ENCODE measurements at places on chromosomes 12 and 14.

- no peak for DNase-seq
Observed at GRCh38 chr12:107736914-107737313, 24.0 kb downstream of the PRDM4 start.

DNA sequence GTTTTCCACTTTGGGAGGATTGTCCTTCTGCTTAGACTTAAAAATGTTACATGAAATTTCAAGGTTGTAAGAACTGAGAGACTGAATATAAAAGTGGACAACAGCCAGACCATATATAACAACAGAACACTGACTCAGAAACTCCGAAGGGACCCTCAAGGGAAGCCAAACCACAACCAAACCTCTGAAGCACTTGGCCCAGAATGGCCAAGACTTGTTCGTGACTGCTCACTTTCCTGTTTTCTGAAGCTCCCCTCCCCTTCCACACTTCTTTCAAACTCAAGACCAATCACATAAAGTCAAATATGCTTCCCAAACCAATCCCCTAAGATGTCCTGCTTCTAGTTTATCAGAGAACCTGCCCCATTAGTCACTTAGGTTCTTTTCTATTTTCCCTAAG, 13.7 kb downstream of the OR6J1 start:
- DNase-seq = no peak

GRCh38 chr14:95237121-95237957, 80.0 kb upstream of the DICER1 start:
- no peak for DNase-seq

GRCh38 chr14:101838476-101838875, 77.0 kb downstream of the PPP2R5C start:
- no peak for DNase-seq

DNA sequence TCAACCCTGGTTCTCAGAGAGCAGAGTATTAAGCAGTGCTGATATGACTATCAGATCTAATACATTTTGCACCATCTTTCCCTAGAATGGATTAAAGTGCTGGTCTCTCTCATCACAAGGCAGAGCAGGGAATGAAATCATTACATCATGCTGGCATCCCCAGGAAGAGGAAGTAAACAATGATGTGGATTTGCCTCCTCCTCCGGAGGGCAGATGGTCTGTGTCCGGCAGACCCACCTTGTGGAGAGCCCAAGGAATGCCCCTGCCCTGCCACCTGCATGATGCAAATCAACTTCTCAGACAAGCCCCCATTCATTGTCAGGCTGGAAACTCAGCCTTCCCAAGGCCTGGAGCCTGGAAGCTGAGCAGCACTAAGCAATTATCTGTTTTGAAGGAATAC, 1149.1 kb downstream of the VRK1 start:
- no peak for DNase-seq

- peak; percentile 67 for DNase-seq
Observed at GRCh38 chr12:96094201-96094600, 58.8 kb upstream of the LTA4H start.

DNA sequence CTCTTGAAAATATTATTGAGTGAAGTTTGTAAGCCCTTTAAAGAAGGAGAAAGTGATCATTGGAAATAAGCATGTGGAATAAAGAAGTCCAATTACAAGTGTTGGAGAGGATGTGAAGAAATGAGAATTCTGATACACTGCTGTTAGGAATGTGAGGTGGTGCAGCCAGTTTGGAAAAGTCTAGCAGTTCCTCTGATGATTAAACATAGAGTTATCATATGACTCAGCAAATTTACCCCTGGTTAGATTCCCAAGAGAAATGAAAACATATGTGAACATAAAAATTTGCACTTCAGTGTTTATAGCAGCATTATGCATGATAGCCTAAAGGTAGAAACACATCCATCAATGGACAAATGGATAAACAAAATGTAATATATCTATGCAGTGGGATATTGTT, 319.9 kb downstream of the AEBP2 start:
- DNase-seq = no peak

DNA sequence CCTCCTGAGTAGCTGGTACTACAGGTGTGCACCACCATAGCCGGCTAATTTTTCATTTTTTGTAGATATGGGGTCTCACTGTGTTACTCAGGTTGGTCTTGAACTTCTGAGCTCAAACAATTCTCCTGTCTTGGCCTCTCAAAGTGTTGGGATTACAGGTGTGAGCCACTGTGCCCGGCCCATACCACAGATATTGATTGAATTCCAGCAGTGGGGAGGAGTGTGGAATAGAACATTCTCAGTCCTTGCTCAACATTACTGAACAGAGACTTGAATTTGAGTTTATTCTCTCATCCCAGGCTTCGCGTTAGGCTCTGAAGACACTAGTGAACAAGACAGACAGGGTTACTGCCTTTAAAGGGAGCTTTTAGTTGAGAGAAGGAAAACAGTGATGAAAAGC, 39.6 kb downstream of the PTPN11 start:
- no peak for DNase-seq

GRCh38 chr12:3199551-3200031, 122.4 kb downstream of the TSPAN9 start:
- DNase-seq = no peak

DNA sequence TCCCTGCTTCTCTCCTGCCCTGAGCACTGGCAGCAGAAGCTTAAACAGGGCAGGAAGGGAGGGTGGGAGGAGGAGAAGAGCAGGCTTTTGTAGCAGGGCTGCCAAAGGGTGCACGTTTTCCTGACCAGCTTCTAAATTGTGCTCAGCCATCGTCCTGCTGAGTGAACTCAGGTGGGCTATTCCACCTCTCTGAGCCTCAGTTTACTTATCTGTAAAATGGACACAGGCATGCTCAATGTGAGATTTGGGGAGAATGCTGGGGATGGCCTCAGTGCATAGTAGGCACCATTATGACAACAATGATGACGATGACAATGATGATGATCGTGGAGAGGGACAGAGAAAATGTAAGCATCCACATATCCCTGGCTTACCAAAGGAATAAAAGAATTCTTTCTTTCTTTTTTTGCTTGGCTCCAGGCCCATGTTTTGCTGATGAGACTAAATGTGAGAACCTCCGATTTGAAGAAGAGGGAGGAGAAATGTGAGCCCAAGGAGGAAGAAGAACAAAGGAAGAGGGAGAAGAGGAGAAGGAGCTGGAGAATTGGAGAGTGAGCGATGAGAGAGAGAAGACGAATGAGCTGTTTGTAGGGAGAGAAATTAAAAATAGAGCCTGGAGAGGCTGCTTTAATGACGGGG, 105.5 kb upstream of the MYL2 start:
- DNase-seq = no peak

DNA sequence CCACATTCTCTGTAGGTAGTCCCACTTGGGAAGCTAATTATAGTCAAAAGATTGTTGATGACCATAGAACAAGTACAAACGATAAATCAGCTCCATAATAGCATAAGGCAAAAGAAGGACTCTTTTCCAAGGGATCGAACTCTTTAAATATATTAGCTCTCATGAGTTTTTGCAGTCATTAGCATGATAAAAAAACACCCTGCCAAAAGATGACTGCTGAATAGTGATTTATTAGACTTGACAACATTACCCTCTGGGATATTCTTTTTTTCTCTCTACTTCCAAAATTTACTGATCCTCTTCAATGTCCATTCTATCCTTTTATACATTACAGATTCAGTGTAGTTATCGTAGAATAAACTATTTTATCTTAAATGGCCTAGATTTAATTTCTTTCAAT, 14.2 kb downstream of the EPYC start:
- DNase-seq = no peak

- no peak for DNase-seq
Observed at GRCh38 chr12:51905471-51906429, 1.6 kb upstream of the ACVRL1 start.

GRCh38 chr12:93592641-93593406, 20.3 kb downstream of the SOCS2 start:
- no peak for DNase-seq

DNA sequence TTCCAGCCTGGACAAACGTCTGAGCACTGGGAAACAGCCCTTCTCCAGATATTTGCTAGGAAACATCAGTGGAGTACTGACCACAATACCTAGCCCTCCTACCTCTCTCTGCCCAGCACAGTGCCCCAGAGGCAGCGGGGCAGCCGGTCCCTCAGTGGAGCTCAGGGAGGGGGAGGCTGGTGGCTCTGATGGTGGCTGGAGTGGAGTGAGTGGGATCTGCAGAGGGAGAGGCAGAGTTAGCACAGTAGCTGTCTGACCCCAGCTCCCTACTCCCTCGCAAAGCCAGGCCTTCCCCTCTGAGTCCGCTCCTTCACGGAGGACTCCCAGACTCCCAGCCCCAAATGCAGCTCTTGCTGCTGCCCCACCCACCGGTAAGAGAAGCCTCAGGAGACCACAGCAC, 30.0 kb downstream of the NCKAP5L start:
- DNase-seq = no peak

DNA sequence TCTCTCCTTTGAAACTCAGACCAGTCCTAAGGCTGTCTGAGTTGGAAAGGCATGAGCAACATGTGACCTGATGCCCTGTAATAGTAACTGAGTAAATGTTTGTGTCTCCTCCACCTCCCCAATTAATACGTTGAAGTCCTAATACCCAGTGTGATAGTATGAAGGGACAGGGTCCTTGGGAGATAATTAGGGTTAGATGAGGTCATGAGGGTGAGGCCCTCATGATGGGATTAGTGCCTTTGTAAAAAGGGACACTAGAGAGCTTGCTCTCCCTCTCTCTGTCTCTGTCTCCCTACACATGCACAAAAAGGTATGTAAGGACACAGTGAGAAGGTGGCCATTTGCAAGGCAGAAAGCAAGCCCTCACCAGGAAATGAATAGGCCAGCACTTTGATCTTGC, 18.1 kb upstream of the KIF21A start:
- no peak for DNase-seq

- DNase-seq = no peak
Observed at GRCh38 chr14:94019329-94019728, 6.8 kb upstream of the OTUB2 start.

DNA sequence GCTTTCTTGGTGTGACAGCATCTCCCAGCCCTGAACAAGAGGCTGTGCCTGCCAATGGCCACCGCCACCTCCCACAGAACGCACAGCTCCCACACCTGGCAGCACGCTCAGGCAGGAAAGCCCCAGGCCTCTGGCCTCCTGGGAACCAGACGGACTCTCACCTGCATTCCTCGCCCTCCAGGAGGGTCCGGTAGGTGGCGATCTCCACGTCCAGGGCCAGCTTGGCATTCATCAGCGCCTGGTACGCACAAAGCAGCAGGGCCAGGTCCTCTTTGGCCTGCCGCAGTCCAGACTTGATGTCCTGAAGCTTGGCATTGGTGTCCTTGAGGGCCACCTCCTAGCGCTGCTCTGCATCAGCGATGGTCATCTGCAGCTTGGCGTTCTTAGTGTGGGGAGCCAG, 12.1 kb upstream of the KRT77 start:
- no peak for DNase-seq

DNA sequence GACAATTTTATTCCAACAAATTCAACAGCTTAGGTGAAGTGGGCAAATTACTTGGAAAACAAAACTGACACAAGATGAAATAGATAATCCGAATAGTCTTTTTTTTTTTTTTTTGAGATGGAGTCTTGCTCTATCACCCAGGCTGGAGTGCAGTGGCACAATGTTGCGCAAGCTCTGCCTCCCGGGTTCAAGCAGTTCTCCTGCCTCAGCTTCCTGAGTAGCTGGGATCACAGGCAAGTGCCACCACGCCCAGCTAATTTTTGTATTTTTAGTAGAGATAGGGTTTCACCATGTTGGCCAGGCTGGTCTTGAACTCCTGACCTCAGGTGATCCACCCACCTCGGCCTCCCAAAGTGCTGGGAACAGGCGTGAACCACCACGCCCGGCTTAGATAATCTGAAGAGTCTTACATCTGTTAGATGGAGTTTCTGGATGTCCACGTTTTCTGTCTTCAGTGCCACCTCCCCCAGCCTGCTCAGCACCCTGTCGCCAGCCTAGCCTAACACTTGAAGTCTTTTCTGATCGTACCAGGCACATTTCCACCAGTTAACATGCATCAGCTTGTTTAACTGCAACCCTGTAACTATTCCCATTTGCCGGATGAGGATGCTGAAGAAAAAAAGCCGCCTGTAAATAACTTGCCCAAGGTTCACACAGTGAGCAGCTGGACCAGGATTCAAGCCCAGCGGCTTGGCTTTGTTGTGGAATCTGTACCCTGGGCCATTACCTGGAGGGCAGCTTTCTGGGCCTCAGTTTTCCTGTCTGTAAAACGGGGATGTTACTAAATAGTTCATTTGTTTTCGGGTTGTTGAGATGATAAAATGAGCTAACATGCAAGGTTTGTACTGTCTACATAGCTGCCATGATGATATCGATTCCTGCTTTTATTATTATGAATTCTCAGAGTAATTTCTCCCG, 26.4 kb downstream of the FBRSL1 start:
- DNase-seq = no peak

DNA sequence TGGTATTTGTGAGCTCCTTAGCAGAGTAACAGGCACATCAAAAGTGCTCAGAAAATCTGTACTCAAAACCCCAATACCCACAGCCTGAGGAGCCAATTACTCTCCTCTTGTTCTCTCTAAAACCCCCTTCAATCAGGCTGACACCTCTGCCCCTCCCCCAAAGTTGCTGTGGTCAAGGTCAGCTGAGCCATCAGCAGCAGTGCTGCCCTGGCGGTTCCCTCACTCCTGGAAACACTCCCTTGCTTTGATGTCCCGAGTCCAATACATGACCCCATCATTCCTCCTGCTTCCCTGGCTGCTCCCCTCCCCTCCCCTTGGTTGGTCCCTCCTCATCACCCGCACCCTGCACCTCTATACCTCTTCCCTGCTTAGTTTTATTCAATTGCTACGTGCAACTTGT, 57.2 kb upstream of the C14orf132 start:
- DNase-seq = no peak

- no peak for DNase-seq
Observed at GRCh38 chr12:28086521-28087155, 103.6 kb upstream of the CCDC91 start.

GRCh38 chr14:93834699-93835371, 46.5 kb upstream of the PRIMA1 start:
- DNase-seq = no peak

DNA sequence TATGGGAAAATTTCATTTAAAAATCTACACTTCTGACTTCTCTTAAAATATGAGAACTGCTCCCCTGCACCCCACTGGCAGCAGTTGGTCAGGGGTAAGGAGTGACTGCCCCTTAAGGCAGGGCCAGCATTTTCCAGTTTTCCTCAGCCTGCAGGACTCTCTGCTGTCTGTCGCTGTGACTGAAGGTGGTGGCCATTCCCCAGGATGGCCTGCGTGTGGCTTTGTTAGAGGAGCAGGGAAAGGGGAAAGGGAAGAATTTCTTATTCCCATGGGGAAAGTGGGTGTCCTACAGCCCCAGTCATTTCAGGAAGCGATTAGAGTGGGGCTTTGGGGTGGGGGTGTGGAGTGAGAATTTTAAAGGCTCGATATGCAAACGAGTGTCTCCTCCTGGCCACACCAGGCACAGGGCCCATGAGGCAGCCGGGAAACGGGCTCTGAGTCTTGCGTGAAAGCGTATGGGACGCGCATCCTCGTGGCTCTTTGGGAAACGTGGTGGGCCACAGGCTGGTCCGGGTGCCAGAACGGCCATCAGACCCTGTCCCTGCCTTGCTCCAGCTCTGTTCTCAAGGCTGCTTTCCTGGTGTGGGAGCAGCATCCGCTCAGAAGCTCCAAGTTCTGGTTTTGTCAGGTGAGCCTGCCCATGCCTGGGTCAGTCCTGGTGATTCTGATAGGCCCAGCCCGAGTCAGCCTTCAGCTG, 23.5 kb downstream of the ADGRD1 start:
- DNase-seq = no peak
